ENCODE measurements at places on chromosomes 7 and 10.
A peak's percentile ranks its signal among the peaks of the same experiment; 100 is the strongest.

DNA sequence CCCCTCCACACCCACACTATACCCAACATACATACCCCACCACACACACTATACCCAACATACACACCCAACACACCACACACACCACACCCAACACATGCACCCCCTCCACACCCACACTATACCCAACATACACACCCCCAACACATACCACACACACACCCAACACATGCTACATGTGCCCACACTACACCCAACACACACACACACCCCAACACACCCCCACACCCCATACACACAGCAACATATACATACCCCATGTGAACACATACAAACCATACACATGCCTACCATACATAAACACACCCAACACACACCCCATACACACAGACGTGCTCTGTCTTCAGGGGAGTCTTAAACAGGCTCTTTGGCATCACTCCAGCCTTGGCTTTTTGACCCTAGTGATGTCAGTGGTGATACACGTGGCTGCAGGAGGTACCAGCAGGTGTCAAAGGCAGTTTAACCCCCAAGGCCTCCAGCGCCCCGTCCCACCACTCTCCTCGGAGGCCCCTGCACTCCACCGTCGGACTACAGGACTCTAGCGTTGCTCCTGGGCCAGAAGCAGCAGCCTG, 73.4 kb downstream of the HIPK2 start:
- no peak for DNase-seq

GRCh38 chr7:142925413-142925812, 8.1 kb downstream of the TRPV5 start:
- peak; percentile 34 for DNase-seq

- no peak for DNase-seq
Measured at GRCh38 chr10:96306516-96306915, 2.3 kb downstream of the DNTT start.

DNA sequence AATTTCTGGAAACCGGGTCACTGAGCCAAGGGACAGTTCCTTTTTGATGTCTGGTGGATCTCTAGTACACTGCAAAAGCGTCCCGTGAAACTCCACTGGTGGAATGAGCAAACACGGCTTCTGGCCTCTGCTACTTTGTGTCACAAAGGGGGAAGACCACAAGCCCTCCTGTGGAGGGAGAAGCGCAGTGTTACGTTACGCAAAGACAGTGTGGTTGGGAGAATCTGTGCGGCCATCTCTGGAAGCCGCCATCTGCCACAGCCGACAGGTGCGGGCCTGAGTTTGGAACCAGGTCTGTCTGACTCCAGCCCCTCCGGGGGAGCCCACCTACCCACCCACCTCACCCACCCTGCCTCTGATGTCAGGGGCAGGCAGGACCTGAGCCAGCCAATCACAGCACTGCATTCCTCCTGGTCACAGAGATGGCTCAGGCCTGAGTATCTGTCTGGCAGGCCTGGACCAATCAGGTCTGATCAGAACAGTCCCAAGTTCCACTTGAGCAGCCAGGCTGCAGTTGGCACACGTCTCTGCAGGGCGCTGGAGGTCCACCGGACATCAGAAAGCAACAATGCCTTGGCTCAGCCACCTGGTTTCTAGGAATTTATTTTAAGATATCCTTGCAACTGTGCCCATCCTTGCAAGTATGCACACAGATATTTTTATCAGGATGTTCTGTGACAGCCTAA, 3.0 kb upstream of the CYP2W1 start:
- DNase-seq: no peak

DNA sequence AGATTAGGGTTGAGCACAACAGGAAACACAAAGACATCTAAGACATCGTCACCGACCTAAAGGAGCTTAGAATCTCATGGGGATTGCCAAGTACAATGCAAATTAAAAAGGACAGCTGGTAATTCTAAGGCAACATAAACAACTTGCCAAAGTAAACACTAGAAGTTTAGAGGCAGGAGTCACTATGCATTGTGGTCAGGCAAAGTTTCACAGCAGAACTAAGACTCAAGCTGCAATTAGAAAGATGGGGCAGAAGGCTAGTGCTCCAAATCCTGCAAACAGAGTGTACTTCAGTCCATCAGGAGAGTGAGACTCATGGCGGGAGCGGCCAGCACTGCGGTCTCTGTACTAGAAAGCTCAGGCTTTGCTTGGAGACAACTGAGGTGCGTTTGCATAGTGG, 52.7 kb downstream of the HIPK2 start:
- no peak for DNase-seq

DNA sequence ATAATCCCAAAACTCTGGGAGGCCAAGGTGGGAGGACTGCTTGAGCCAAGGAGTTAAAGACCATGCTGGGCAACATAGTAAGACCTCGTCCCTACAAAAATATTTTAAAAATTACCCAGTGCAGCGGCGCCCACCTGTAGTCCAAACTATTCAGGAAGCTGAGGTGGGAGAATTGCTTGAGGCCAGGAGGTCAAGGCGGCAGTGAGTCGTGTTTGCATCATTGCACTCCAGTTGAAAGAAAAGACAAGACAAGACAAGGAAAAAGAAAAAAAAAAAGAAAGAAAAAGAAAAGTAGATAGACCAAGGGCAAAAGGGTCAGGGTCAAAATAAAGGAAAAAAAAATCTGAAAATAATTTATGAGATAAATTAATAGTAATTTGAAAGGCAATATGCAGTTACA, 5.8 kb downstream of the ANXA7 start:
- no peak for DNase-seq

Measured in hematopoietic multipotent progenitor cell treated with erythropoietin and hydrocortisone succinate and interleukin-3 and kit ligand, for 15 days (in vitro differentiated cells).